ENCODE measurements at places on chromosomes 3 and 15. TPM values are rescaled to one million over a fixed set of nuclear protein-coding genes. Genes with fewer than 3 reads are reported as not detected.
A peak's percentile ranks its signal among the peaks of the same experiment; 100 is the strongest.

Gene MAP1A
- total RNA-seq, result 39.5 TPM

GRCh38 chr3:49358884-49359225 is 702 bp upstream of the GPX1 start:
- no peak for DNase-seq

DNA sequence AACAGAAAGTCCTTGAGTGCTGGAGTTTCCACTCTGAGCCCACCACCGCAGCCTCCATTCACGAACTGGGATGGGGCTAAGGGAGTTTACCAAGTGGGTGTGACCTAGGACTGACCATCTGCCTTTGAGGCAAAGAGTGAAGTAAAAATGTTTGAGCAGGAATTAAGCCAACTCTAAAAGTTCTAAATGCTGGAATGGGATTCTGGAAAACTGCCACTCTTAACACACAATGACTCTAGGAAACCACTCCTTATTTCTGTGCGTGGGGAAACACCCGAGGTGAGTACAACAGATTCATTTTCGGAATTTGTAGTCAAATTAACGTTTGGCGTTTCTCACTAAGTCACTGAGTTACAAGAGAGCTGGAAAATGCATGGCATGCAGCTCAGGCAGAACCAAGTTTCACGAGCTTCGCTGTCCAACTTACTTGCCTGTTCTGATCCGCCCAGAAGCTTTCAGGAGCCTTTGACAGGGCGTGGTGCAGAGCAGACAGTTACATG is 31.6 kb downstream of the ISL2 start:
- DNase-seq, result no peak

GRCh38 chr3:99250821-99251355 is 349.4 kb upstream of the DCBLD2 start:
- DNase-seq, result peak; percentile 70
